ENCODE measurements at places on chromosomes 1 and 21.

DNA sequence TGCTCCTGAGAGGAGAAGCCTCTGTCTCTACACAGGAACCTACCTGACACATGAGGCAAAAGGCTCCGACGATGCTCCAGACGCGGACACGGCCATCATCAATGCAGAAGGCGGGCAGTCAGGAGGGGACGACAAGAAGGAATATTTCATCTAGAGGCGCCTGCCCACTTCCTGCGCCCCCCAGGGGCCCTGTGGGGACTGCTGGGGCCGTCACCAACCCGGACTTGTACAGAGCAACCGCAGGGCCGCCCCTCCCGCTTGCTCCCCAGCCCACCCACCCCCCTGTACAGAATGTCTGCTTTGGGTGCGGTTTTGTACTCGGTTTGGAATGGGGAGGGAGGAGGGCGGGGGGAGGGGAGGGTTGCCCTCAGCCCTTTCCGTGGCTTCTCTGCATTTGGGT is 3.9 kb upstream of the ACKR1 start:
- no peak for DNase-seq

DNA sequence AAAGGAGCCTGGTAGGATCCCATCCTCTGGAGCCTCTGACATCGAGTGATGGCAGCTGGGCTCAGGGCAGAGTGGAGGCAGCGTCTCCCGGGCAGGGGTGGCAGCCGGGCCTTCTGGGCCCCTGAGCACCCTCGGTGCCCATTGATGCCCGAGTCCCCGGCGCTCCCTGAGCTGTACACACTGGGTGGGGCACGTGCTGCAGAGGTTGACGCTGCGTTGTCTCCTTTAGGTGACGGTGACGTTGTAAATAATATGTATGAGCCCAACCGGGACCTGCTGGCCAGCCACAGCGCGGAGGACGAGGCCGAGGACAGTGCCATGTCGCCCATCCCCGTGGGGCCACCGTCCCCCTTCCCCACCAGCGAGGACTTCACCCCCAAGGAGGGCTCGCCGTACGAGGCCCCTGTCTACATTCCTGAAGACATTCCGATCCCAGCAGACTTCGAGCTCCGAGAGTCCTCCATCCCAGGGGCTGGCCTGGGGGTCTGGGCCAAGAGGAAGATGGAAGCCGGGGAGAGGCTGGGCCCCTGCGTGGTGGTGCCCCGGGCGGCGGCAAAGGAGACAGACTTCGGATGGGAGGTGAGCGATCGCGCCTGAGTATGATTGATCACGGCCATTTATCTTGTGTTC is 117.0 kb downstream of the PRDM16 start:
- DNase-seq = no peak

DNA sequence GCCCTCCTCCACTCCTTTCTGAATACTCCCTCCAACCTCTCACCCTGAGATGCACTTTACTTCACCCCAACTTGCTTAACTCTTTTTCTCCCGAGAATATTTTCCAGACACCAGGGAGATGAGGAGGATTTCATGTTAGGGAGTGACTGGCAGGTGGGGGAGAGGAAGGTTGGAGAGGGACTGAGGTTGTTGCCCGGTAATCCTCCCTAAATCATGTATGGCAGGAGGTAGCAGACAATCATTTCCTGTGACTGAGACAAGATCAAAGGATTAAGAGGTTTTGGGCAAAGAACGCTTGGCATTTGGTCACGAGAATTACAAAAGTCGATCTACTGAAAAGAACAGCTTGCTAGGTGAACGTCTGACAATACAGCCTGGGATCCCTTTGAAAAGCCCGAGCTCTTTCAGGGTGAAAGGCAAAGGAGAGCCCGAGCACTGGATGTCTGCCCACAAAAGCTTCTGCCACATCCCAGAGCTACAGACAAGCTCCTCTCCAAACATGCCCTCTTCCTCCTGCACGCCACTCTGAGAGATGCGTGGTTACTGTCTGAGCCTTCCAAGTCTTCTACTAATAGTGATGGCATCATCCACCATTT is 154.1 kb downstream of the DAB1 start:
- DNase-seq = no peak

DNA sequence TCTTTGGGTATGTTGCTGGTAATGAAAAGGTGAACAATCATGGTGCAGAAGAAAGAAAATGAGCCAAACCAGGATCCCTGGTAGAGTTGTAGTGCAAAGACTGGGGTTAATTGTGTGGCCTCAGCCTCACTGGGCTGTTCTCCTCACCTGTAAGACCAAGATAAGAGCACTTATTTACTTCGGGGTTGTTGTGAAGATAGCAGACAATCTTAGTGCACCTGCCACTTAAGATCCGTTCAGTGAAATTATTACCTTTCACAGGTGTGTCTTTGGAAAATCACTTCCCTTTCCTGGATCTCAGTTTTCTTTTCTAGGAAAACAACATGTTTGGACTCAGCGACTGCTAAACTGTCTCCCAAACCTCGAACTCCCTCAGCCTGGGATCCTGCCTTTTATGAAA is 1.3 kb upstream of the FGGY start:
- DNase-seq = no peak

GRCh38 chr1:112872551-112872962 is 83.4 kb downstream of the SLC16A1 start:
- no peak for DNase-seq

DNA sequence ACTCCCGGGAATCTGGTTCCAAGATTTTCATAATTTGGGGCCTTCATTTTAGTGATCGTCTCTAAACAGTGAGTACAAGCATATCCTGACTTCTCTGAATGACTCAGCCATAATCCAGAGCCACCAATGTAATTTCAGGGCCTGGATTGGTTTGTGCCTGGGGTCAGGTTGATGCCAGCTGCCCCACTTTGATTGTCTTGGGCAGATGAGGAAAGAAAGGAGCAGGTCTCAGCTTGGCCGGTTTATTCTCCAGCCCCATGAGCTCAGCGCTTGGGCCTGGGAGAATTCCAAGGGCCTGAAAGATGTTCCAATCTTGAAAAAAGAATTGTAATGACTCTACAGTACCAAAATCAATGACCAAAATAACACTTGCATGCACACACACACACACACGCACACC is 71.2 kb upstream of the ECE1 start:
- DNase-seq = no peak

All from keratinocyte (primary cell).